Foreskin keratinocyte (primary cell): ENCODE measurements at places on chromosomes 6 and 20. TPM values are rescaled to one million over a fixed set of nuclear protein-coding genes. Genes with fewer than 3 reads are reported as not detected.

LRRN4 gene
- total RNA-seq = 3.1 and 3.2 TPM in 2 replicates

NEDD9 gene
- total RNA-seq = 3.1 and 3.6 TPM in 2 replicates

LY6G5C gene
- total RNA-seq = 0.53 and 1.1 TPM in 2 replicates

PFDN6 gene
- total RNA-seq = 76.8 and 89.5 TPM in 2 replicates

OPRM1 gene
- total RNA-seq = not detected in 2 replicates

PM20D2 gene
- total RNA-seq = 17.3 and 18.4 TPM in 2 replicates

FAM83C gene
- total RNA-seq = 2.6 and 3.0 TPM in 2 replicates

ATAT1 gene
- total RNA-seq = 4.6 and 6.1 TPM in 2 replicates

RAB23 gene
- 17.2 and 18.2 TPM in 2 replicates for total RNA-seq

CLPSL2 gene
- not detected in 2 replicates for total RNA-seq

MCHR2 gene
- not detected in 2 replicates for total RNA-seq

PAX1 gene
- total RNA-seq = not detected in 2 replicates

DUSP15 gene
- not detected in 2 replicates for total RNA-seq

TRIM31 gene
- 0.04 TPM in 1 of 2 replicates, not detected in the other for total RNA-seq

CBFA2T2 gene
- total RNA-seq = 6.3 and 7.0 TPM in 2 replicates

PNLDC1 gene
- 0.07 and 0.75 TPM in 2 replicates for total RNA-seq

TULP1 gene
- total RNA-seq = not detected in 2 replicates

CD24 gene
- total RNA-seq = 251 and 321 TPM in 2 replicates
